ENCODE measurements at places on chromosomes 12 and 14. TPM values are rescaled to one million over a fixed set of nuclear protein-coding genes. Genes with fewer than 3 reads are reported as not detected.

The MYH6 gene
- total RNA-seq = 105 TPM

The SOAT2 gene
- not detected for total RNA-seq

The RDH12 gene
- not detected for total RNA-seq

GRCh38 chr12:106994579-106995220, 7.8 kb upstream of the MTERF2 start:
- DNase-seq = no peak

DNA sequence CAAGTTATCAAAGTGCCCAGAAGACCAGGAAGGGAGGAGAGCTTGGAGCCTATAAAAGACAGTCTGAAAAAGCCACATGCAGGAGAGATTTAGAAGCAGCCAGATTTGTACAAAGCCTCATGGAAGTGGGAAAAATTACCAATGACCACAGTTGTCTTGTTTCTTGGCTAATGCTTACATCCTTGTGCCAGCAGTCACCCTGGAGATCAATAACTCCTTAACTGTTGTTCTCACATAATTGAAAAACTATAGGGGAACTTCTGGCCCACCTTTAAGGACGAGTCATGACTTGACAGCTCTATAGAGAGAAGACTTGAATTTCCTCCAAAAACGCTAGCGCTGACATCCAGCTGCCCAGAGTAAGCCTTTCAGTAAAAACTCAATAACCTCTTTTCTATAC, 313.1 kb downstream of the GALC start:
- DNase-seq = no peak

DNA sequence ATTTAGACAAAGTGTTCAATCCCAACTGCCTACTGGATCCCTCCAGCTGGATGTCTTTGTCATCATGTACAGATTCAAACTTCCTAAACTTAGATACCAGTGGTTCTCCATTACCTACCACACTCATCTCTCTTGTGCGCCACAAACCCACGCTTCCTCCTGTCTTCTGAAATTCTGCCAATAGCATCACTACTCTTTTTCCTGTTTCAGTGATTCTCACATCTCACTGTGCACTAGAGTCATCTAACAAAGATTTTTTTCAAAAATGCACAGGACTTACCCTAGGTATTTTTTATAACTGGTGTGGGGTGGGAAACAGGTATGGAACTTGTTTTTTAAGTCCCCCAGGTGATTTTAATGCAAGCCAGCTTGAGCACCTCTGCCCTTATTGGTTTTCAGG, 5.9 kb downstream of the PSMB5 start:
- no peak for DNase-seq

DNA sequence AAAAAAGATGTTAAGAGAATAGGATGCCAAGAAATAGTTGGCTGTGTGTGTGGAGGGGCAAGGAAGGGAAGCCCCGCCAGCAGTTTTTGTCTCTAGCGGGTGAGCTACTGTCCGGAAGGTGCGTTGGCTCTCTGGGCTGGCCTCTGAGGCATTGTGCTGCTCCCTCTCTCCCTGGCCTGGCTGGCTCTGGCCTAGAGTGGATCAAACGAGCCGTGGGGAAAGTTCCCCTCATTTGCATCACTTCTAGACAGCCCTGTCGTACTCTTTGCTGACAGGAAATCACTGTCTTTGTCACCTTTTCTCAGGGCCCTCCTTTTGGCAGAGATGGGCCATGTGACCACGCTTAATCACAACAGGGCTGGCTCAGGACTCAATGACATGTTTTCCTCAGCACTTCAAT, 236.1 kb upstream of the NPAS3 start:
- peak; percentile 42 for DNase-seq

GRCh38 chr12:132023658-132024057, 73.9 kb downstream of the EP400 start:
- peak; percentile 44 for DNase-seq
